ENCODE measurements at places on chromosomes 1 and 21.
A peak's percentile ranks its signal among the peaks of the same experiment; 100 is the strongest.

DNA sequence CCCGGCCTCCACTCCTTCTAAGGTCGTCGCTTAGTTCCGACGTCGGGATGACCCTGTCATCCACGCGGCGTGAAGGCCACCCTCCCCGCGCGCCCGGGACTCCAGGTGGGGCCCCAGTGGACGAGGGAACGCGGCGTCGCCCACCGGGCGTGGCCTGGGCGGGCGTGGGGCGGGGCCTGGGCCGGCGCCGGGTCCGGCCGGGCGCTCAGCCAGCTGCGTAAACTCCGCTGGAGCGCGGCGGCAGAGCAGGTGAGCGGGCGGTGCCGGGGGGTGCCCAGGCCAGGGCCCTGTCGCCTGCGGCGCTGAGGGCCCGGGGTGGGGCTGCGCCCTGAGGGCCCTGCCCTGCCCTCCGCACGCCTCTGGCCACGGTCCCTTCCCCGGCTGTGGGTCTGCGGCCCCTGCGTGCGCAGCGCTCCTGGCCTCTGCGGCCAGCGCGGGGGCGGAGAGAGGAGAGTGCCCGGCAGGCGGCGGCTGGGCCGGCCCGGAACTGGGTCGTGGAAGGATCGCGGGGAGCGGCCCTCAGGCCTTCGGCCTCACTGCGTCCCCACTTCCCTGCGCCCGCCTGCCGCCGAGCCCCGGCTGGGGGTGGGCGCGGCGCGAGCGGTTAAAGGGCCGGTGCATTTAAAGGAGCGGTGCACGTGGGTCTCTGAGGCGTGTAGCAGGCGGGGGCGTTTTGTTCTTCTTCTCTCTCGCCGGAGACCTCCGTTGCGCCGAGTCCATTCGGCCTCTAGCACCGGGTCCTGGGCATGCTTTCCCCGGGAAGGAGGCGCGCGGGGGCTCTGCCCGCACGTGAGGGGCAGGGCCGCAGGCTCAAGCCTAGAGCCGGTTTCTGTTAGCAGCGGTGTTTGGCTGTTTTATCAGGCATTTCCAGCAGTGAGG lies at the start of gene PSEN2:
Gene PSEN2 (plus strand): TSS at position 216 of the 879 bp plus-strand sequence. CDS start 11,292 bp downstream, outside the sequence.
- DNase-seq: peak; percentile 47

GRCh38 chr1:43736819-43737218 lies 29.5 kb downstream of the ST3GAL3 start:
- no peak for DNase-seq

GRCh38 chr1:174391716-174392115 lies 56.0 kb upstream of the GPR52 start:
- DNase-seq: no peak

- no peak for DNase-seq
These were observed 133.7 kb downstream of the APP start for GRCh38 chr21:26036916-26037315.

- DNase-seq: no peak
These were observed 17.4 kb upstream of the BTG2 start for GRCh38 chr1:203287898-203288297.

DNA sequence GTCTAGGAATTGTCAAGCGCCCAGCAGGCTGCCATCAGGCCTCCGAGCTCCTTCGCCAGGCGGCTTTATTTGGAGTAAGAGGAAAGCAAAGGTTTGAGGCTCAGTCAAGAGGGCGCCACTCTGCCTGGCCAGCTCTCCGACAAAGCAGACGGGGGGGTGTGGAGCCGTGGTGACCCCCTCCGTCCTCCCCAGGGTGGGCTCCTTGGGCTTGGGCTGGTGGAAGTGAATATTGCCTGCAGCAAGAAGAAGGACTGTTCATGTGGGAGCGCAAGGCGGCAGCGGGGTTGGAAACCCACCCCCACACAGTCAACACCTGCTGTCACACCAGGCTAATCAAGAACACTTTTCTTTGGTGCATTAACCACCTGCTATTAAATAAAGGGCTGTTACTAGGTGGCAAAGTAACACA lies 14.6 kb downstream of the EPHX1 start:
- DNase-seq: no peak

DNA sequence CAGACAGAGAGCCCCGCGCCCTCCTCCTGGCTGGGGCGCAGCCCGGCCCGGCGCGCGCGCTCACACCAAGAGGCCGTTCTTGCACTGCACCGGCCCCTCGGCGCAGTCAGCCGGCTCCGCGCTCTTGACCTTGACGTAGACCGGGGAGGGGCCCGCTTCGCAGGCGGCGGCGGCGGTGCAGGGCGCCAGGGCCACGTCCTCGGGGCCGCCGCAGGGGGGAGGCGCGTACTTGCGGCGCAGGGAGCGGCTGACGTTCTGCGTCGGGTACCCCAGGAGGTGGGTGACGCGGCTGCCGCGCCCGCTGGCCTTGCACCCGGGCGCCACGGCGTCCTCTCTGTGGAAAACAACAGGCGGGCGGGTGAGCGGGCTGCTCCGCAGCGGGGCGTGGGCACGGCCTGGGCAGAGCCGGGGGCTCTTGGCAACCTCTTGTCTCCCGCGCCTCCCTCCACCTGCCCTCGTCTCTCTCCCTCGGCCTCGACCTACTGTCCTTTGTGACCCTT lies 7.7 kb downstream of the VSIG8 start:
- peak; percentile 63 for DNase-seq

GRCh38 chr1:102941366-102941947 lies 166.9 kb downstream of the COL11A1 start:
- no peak for DNase-seq

- DNase-seq: no peak
These were observed 24.4 kb downstream of the GRHL3 start for GRCh38 chr1:24343412-24344089.

DNA sequence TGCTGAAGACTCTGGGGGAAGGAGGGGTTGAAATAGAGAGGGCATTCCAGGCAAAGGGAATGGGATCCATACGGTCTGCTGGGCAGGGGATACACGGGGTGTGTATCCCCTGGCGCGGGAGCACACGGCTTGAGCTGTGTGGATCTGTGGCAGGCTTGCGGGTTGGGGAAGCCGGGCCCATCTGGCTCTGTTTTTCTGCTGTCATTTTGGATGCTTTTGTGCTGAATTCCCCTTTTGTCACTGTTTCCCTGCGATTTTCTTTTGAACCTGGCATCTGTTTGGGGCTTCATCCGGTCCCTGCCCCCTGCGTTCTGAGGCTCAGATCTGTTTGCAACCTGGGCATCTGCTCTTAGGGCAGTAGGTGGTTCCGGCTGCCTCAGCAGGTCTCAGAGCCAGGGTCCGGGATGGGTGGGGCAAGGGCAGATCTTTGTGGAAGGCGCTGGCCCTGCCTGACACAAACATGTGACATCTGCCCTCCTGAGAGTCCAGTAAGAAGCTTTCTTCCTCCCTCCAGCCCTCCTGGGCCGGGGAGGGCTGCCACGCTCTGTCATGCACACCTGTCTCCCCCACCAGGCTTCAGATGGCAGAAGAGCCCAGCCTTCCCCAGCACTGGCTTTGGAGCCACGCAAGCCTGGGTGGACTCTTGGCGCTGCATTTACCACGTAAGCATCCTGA lies 84.0 kb downstream of the IGSF21 start:
- no peak for DNase-seq

DNA sequence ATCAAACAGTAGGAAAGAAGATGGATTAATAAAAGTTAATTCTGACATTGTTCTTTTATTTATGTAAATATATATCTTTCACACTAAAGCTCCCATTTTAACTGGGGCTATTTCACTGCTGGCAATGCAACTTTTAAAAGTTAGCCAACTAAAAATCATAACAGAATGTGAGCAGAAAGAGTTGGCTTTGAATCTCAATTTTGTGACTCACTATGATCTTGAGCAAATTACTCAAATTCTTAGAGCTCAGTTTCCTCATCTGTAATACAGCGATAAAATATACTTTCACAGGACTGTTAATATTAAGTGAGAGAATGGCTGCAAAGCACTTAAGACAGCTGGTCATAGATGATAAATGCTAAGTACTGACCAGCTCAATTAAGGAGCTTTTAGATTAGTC lies 10.8 kb downstream of the EFCAB14 start:
- no peak for DNase-seq

DNA sequence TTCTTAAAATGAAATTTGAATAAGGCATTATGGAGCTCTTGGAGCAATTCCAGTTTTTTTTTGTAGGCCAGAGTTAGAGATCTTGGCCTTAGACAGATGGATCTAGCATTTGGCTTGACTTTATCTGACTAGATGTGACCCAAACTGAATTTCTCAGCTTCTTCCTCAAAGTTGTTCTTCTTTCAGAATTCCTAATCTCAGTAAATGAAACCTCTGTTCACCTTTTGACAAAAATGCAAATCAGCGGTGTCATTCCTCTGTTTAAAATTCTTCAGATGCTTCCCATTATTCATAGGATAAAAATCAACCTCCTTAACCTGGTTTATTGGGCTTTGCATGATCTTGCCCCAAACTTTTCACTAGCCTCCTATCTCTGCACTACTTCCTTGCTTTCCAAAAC lies 177.6 kb downstream of the RASAL2 start:
- no peak for DNase-seq

DNA sequence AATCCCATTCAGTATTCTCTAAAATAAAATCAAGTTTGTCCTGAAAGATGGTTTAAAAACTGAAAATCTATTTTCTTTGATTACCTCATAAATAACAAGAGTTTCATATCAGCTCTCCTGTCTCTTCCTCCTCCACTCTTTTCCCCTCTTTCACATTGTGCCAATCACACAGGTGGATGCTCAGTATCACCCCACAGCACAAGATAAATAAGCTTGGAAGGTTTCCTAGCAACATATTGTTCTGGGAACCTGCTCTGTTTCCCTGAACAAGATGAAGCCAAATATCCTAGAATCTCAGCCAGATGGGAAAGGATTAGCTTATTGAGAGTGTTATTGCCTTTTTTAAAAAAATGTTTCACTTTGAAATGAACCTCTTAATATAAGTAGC lies 45.7 kb upstream of the CACYBP start:
- DNase-seq: no peak

- no peak for DNase-seq
These were observed 58.8 kb downstream of the TOMM20 start for GRCh38 chr1:235069577-235070563.
